ENCODE measurements at places on chromosomes 2 and 18.

- no peak for DNase-seq
These were observed 638.0 kb downstream of the RNF144A start for GRCh38 chr2:7555260-7555659.

DNA sequence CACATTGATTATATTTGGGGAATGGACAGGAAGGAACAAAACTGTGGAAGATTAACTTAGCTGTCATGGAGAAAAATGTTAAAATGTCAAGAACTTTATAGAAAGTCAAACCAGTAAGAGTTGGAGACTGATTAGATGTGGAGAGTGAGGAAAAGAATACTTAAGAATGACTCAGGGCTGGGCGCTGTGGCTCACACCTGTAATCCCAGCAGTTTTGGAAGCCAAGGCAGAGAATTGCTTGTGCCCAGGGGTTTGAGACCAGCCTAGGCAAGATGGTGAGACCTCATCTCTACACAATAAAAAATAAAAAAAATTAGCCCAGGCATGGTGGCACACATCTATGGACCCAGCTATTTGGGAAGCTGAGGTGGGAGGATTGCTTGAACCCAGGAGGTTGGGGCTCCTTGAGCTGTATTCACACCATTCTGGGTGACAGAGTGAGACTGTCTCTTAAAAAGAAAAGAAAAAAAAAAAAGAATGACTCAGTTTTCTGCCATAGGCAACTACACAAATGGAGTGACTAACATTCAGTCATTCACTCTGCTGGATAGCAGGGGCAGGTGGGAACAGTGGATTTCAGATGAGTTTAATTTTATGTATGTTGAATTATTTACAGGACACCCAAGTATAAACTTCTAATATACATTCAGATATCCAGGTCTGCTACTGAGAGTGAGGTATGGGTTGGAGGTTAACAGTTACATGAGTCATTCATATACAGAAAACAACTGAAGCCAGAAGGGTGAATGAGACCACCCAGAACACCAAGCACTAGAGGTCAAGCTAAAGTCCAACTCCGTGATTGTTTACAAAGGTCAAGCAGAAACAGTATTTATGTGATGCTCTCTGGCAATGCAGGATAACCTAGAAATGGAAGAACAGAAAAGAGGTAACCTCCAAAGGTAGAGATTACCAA, 33.9 kb downstream of the ORC2 start:
- no peak for DNase-seq

GRCh38 chr2:219861307-219861706, 233.9 kb downstream of the SLC4A3 start:
- no peak for DNase-seq

DNA sequence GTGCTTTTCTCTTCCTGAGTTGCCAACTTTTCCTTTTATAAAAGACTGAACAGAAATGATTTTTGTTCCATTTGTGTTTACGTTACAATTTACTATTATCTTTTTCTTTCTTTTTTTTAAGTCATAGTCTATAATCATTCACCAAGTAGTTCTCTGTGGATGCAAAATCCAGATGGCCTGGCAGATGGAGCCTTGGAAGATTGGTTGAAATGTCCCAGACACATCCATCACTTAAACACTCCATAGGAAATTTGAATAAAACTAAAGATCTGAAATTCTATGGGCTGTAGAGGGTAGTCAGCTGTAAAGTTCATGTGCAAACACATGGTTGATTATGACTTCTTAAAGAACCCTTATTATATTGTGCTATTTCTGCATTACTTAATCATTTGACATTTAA, 164.8 kb upstream of the DOCK10 start:
- DNase-seq: no peak

GRCh38 chr2:175168564-175168945, 552 bp upstream of the ATF2 start:
- DNase-seq: no peak

DNA sequence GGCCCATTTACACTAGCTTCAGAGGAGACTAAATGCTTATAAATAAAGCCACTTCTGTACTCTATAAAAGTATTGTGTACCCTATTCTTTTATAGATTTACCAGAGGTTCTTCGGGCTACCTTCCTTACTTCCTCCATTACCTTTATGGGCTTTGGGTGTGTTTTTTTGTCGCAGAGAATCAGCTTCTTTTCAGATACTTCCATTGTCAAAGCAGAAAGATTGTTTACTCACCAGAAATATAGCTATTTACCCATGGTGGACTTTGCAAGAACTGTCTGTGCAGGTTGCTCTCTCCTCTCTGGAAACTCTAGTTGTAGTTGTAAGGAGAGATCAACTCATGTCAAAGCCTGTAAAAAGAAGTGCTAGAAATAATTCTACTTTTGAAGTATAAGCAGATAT, 14.8 kb downstream of the CCDC121 start:
- no peak for DNase-seq

- DNase-seq: no peak
These were observed 26.8 kb downstream of the AAK1 start for GRCh38 chr2:69616755-69617154.

- DNase-seq: no peak
These were observed 53.2 kb upstream of the GPR45 start for GRCh38 chr2:105188343-105188742.

- DNase-seq: no peak
These were observed 43.8 kb upstream of the ZBTB14 start for GRCh38 chr18:5339202-5339834.

- no peak for DNase-seq
These were observed 62.2 kb downstream of the OSBPL6 start for GRCh38 chr2:178256382-178257042.

GRCh38 chr2:85237849-85238565, 89.8 kb downstream of the TGOLN2 start:
- DNase-seq: no peak

DNA sequence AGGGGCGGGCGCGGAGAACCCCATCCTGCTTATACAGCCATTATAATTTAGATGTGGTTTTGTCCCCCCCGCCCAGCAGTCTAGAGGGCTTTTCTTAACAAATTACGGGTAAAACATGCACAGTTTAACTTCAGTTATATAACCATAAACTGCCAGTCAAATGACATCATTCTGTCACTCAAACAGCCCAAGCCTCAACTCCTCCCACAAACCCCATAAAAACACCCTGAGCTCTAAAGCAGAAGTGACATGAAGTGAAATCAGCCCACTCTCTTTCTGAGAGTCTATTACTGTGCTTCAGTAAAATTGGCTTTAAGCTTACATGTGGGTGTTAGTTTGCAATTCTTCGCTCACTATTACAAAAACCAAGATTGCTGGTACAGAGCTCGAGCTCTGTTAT, 705.1 kb upstream of the GCFC2 start:
- no peak for DNase-seq

DNA sequence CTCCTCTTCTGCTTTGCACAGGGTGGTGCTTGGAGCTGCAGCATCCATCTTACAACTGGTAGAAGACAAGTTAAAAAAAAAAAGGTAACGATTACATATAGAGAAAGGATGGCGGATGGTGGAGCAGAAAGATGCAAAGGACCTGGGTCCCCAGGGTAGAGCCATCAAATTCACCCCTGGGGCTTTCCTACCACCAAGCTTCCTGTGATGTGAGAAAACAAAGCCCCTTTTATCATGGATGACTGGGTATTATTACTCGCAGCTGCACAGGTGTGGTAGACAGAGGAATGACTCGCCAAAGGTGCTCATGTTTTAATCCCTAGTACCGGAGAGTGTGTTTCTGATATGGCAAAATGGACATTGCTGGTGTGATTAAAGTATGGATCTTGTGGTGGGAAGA, 1.3 kb upstream of the ACOXL start:
- no peak for DNase-seq

GRCh38 chr18:71194438-71194837, 905.6 kb downstream of the SOCS6 start:
- DNase-seq: no peak

DNA sequence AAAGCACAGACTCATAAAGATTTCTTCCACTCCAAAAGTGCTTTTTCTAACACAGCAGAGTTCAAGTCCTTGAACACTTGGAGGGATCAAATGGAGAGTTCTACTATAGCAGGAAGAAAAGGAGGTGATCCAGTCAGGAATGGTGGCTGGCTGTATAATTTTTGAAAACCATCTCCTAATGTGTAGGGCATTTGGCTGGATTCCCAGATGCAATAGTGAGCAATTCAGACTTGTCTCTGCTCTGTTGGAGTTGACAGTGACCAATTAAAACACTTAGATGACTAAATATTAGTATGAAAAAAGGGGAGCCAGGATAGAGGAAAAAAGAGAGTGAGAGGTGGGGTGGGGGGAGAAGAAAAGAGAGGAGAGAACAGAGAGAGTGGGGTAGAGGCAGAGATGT, 5.3 kb upstream of the G6PC2 start:
- no peak for DNase-seq

- no peak for DNase-seq
These were observed 14.6 kb downstream of the BIN1 start for GRCh38 chr2:127092306-127092705.

- no peak for DNase-seq
These were observed 13.5 kb downstream of the PPP1CB start for GRCh38 chr2:28764909-28765711.

DNA sequence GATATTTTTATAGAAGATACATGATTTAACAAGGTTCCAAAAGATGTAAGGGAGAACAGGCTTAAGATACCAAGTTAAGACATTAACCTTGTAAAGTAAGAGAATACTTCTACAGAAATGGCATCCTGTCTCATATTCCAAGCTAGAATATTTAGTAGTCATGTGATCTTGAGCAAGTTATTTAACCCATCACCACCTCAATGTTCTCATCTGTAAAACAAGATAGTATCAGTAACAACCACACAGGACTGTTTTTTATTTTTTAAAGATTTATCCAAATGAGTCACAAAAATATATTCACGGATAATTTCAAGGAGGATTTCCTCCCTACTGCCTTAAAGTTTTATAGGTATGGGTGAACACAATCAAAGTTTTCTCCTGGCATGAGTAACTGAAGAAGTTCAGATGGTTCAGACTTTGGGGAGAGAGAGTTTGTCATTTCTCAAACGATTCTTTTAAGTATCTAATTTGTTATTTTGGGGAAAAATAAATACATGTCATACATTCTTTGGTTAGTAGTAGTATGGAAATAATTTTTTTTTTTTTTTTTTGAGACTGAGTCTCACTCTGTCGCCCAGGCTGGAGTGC, 25.9 kb downstream of the ROCK1 start:
- no peak for DNase-seq

- DNase-seq: no peak
These were observed 14.6 kb downstream of the ENOSF1 start for GRCh38 chr18:697800-698199.

GRCh38 chr2:108923736-108924579, 65.1 kb downstream of the EDAR start:
- DNase-seq: no peak

DNA sequence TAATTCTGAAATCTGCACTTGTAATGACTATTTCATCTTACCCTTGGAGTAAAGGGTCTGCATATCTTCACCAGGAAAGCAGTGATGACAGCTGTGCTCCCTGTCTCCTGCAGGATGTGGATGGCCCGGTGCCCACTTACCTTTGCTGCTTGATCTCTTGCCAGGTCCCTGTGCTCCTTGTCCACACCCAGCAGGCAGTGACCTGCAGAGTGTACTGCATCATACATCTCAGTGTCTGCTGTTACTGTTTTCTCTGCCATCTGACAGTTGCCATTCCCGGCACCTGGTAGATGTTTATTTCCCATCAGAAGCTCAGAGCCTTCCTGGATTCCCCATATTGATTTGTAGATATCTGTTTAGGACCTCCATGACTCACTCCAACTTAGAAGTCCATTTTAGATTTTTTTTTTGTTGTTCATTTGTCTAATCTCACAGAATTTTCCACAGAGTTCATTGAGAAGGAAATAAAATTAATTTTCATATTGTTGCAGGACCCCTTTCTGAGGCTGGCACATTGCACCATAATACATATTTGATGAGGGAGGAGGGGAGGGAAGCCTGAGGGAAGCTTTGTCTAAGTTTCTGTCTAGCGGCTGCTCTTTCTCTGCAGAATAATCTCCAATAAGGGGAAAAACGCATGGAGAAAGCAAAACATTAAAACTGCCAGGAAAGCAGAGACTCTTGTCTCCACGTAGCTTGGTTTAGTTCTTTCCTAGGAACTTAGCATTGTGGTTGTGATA, 697.5 kb upstream of the RAB6C start:
- no peak for DNase-seq

GRCh38 chr2:64990876-64991275, 1.7 kb downstream of the SLC1A4 start:
- DNase-seq: no peak

DNA sequence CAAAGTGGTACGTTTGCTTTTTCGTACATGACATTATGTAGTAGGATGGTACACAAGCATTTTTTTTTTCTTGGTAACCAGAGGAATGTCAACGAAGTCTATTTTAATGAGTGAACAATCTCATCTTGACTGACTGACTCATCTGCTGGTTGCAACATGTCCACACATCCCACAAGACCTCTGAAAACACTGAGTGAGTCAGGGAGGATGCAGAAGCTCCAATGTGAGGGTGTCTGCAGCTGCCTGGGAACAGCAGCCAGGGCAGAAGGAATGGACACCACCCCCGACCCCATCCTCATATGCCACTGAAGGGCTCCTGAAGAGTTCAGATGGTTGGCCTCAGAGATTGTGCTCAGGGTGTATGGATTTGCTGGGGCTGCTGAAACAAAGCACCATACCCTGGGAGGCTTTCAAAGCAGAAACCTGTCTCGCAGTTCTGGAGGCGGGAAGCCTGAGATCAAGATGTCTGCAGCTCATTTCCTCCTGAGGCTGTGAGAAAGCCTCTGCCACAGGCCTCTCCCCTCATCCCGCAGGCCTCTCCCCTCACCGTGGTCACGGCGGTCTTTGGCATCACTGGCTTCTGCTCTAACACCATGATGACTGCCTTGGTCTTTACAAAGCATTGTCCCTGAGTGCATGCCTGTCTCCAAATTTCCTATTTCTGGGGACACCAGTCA, 124.6 kb downstream of the LRATD1 start:
- no peak for DNase-seq

DNA sequence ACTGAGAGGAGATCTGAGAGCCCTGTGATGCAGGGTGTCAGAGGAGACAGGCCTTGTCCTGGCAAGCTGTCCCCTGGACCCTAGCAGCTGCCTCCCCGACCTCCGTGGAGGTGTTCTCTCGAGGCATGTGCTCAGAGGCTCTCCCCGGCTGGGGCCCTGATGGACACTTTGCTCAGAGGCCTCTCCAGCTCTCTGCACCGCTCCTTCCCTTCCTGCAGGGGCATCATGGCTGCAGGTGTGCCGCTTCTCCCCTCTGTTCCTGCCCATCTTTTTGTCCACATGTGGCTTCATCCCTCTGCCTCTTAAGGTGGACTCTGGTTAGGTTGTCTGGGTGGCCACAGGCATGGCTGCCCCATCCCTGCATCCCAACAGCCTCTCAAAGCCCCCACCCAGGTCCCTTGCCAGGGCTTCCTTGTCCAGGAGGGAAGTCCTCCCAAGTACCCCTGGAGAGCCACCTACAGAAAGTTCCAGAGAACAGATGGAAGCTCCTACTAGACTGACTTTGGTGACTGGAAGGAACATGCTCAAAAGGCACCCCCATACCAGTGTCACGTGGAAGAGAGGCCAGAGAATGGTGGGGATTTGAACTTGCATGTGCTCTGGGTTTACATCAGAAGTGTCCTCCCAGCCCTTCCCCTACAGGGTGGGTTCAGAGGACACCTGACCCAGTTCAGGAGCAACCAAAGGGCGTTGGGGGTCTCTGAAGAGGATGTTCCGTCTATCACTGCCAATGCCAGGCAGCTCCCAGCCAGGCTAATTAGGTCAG, 120.4 kb downstream of the KLHL29 start:
- no peak for DNase-seq

GRCh38 chr2:166609183-166609959, 115.3 kb upstream of the SCN7A start:
- no peak for DNase-seq
